ENCODE measurements at places on chromosomes 3 and 15.

GRCh38 chr15:57057134-57057930, 138.9 kb downstream of the TCF12 start:
- DNase-seq: no peak

- DNase-seq: no peak
These were observed 125.0 kb downstream of the CHST2 start for GRCh38 chr3:143244516-143245063.

- DNase-seq: no peak
These were observed 461.8 kb downstream of the SHQ1 start for GRCh38 chr3:72386327-72387000.

DNA sequence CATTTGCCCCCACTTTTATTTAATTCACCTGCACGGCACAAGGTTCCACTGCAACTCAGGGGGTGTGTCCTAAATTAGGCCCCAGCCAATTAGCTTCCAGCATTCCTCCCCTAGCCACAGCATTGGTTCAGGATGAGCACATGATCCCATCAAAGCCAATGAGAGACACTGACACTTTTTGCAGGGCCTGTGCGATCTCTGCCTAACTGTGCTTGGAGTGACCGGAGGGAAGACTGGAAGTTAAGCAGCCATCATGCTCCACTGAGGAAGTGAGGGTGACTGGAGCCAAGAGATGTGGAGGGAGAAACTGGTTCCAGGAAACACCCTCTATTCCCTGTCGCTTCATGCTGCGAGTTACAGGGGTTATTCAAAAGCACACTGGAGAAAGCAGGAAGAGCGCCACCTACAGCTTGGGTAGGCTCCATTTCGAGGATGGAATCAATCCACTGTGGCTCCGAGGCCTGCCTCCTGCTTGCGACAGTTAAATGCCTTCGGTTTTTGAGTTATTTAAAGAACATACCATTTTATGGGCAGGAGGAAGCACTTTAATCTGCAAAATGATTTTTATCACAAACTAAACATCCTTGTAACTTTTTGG, 122.2 kb upstream of the WNT5A start:
- DNase-seq: no peak

- no peak for DNase-seq
These were observed 275.7 kb upstream of the NAALADL2 start for GRCh38 chr3:174583396-174583795.

GRCh38 chr3:145898487-145898886, 262.5 kb downstream of the PLOD2 start:
- no peak for DNase-seq

- DNase-seq: no peak
These were observed 2.2 kb downstream of the P2RY14 start for GRCh38 chr3:151276038-151276686.

All from activated CD4-positive, alpha-beta T cell treated with anti-CD3 and anti-CD28 coated beads for 4 hours (primary cell).